ENCODE measurements at places on chromosomes 3 and 15.

DNA sequence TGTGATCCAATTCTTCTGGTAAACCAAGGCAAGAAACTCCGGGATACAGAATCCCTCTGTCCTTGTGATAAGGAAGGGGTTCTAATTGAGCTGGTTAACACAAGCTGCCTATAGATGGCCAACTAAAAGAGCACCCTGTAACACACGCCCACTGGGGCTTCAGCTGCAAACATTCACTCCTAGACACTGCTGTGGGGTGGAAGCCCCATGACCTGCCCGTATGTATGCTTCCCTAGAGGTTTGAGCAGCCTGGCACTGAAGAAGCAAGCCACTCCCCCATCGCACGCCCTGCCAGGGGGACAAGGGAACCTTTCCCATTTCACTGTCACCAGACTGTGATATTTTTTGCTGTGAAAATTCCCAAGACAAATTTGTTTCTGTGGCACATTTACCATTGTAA is 516.9 kb upstream of the GOLIM4 start:
- DNase-seq, result no peak

- DNase-seq, result no peak
Measured at GRCh38 chr3:99128235-99128634, 226.7 kb upstream of the DCBLD2 start.

- DNase-seq, result no peak
Measured at GRCh38 chr3:16798738-16799137, 86.0 kb upstream of the PLCL2 start.

DNA sequence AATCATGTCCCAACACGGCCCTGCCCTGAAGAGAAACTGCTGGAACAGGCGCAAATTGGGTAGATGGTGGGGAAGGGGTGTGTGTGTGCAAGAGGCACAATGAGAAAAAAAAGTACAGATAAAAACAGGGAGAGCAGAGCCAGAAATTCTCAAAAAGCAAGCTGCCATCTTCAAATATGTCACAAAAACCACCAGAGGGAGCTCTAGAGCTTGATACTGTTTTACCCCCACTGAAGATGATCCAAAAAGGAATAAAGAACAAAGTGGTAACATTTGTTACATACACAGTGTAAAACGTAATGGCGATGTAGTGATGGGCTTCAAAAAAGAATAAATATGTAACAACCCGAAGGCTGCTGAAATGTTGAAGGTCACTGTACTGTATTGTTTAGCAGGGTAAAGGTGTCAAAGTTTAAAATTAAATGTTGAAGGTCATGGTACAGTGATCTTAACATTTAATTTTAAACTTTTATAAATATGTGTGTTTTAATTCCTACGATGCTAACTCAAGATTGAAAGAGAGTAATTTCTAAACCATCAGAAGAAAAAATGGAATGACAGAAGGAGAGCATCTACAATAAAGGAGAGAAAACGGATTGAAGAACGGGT is 6.0 kb downstream of the SNRPA1 start:
- peak; percentile 32 for DNase-seq

DNA sequence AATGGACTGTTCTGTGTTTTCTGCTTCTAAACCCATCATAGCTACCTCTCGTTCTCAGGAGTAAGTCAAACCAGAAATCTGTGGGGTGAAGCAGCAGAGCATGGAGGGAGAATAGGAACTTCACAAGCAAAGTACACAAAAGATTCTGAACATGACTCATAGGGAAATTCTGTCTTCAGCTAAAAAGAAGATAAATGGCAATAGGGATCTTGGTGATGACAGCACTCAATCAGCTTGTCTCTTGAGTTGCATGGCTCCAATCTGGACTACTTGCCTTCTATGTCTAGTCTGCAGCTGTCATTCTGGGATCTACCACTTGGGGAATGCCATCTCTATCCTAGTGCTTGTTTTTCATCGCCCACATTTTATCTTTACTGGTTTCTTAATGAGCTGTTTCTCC is 13.5 kb upstream of the GRAMD1C start:
- peak; percentile 58 for DNase-seq

GRCh38 chr3:114829783-114830182 is 317.3 kb downstream of the ZBTB20 start:
- no peak for DNase-seq

- no peak for DNase-seq
Measured at GRCh38 chr15:40011303-40011702, 27.7 kb downstream of the SRP14 start.

DNA sequence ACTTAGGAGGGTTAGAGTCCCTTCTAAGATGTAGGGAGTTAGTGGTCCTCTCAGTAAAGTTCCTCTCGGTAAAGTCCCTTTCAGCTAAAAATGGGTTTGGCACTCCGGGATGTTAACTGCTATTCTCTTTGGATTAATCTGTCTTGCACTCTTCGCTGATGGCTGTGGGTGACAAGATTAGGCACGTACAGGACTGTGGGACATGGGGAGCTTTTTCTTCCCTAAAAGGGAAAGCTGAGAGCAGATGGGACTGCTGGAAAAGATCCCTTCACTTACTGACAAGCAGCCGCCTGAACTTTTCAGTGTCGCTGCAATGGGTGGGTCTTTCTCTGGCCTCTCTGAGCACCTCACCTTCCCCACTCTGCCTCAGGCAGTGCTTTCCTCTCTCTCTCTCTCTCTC is 16.4 kb upstream of the HHATL start:
- DNase-seq, result no peak

GRCh38 chr3:82707035-82707434 is 945.6 kb upstream of the GBE1 start:
- peak; percentile 33 for DNase-seq

GRCh38 chr3:192481638-192482037 is 245.7 kb downstream of the FGF12 start:
- peak; percentile 92 for DNase-seq

GRCh38 chr3:176950743-176951142 is 246.5 kb downstream of the TBL1XR1 start:
- peak; percentile 89 for DNase-seq

DNA sequence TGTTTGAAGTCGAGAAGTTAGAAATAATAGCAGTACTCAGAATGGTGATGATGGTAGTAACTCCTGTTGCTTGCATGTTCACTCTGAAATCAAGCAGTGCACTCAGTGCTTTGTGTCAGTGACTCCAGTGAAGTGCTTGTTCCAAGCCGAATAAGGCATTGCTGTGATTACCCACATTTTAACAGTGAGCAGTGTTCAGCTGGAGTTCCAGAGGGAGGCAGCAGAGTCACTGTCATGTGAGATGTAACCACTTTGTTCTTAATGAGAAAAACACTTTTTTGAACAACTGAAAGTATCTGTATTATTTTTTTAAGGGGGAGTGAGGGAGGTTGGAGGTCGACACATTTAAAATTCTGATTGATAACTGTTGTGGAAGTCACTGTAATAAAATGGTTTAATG is 3.7 kb downstream of the MDFIC2 start:
- no peak for DNase-seq

DNA sequence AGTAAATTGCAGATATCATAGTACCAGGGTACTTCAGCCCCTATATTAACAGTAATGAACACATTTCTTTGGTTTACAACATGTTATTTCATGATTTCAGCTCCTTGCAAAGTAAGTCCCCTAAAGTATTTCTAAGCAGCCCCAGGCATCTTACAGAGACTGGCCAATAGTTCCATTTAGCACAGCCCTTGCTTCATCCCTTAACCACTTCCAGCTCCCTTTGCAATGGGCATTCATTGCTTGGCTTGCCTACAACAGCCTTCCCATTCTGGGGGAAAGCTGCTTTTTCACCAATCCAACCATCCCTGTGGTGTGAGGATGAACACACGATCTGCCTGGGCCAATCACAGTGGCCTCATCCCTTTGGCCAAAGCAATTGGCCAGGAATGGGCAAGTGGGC is 67.2 kb upstream of the XCR1 start:
- no peak for DNase-seq

GRCh38 chr3:105077060-105077822 is 289.5 kb upstream of the ALCAM start:
- DNase-seq, result no peak

DNA sequence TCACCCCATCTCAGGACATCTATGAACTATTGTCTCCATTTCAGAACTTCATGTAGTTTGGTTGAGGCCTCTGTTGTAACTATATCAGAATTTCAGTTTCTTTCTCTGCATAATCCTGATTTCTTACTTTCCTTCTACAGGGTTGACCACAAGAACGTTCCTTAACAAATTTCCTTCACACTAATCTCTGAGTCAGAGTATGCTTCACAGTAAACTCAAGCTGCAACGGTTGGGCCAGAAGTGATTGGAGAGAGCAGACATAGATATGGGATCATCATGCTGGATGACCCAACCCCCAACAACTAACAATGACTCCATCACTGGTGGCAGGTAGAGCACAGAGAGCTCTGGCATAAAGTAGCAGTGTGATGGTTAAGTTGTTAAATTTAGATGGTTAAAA is 128.8 kb upstream of the OSTN start:
- DNase-seq, result peak; percentile 96

GRCh38 chr3:45319996-45320305 is 68.4 kb upstream of the LARS2 start:
- no peak for DNase-seq

DNA sequence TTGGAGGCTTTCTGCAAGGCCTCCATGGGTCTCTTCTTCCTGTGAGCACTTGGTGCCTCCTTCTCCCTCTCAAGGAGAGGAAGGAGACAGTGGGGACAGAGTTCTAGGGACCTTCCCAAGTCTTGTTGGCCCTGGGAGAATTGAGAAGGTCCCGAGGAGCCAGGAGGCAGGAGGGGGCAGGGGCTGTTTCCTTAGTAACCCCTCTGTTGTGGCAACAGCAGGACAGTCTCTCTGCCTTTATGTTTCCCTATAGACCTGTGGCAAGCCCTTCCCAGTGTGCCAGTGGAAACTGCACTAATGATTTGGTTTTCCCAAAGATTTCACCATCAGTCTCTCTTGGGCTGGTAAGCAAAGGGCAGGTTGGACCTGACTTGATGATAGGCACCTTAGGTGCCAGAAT is 87.8 kb upstream of the GALNT15 start:
- no peak for DNase-seq

- DNase-seq, result peak; percentile 68
Measured at GRCh38 chr3:185200639-185201038, 47.8 kb upstream of the C3orf70 start.

DNA sequence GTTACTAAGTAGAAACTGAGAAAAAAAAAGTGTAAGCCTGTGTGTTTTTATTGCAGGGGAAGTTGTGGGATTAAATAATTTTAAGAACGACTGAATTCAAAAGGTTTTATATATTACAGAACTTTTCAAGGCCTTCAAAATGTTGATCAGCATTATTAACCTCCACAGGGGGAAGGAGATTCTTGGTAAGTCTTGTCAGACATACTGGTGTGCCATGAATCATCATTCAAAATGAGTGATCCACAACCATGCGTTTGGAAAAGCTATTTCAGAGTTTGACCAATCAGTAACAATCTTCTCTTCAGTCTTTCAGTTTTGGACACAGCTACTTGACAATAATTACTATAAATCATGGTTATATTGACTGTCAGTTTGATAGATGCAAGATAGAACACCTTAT is 70.2 kb downstream of the ADAMTS9 start:
- no peak for DNase-seq

DNA sequence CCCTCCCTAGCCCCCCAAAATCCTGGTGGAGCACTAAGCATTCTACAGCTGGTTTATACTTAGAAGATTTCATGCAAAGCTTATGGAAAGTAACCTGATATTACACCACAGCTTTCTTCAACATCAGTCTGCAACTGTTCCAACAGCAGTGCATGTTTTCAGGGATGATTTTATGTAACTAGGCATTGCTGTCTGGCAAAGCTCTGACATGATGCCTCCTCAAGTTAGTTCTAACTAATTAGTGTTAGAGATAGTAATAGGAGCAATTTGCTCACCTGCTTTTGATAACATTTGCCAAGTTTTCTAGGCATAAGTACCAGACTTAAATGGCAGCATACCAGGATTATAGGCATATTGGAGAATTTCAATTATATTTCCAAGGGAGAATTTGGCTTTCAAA is 330.3 kb upstream of the SGO1 start:
- DNase-seq, result no peak

- no peak for DNase-seq
Measured at GRCh38 chr3:31065765-31066164, 171.3 kb upstream of the GADL1 start.

DNA sequence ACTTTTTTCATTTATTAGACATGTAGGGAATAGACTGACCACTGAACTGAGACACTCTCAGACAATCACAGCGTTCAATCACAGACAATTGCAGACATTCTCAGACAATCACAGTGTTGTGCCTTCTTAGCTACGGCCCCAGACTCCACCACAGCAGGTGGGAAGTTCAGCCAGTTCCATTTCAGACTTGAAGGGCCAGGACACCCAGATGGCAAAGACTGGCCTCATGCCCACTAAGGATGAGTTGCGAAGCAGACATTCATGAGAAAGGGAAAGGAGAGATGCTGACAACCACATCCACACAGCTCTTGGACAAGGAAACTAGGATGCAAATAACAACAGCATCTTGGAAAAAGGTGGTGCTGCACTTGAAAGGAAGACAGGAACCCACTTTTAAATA is 21.9 kb upstream of the ALDH1L1 start:
- DNase-seq, result no peak

DNA sequence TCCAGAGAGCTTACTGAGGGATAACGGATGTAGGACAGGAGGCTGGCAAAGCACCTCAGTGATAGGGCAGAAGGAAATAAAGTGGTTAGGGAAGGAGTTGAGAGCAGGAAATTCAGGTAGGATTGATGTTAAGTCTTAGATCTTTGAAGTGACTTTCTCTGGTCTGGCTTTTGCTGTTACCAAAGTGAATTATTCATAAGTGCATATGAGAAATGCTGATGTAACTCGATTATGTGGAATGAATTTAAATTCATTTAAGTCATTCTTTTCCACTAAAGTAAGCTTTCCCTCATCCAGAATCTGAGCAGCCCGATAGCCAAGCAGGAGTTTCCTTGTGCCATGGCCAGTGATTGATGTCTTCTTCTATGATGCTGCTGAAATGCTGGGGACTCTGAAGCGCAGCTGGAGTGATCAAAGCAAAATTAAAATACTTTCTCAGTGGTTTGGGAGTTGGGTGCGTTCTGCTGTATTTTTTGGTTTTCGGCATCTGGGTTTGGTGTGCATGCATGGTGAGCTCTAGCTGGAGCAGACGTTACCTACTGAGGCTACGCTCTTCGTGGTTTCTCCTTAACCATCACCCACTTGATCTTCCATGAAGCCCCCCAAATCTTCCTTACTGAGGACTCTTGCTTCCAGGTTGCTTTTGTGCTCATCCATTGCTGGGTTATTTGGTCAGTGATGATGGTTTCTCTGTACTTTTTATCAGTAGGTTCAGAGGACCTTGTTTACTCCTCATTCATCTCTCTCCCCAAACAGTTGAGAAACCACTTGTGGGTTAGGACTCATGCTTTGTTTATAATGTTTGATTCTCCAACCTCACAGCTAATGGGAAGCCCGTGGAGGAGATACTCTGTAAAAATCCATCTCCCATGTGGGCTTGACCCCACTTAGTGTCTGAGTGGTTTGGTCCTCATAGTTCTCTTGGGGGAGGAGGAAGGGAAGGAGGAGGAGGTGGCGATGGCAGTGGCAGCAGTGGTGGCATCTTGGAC is 72.5 kb downstream of the IGF1R start:
- DNase-seq, result no peak

DNA sequence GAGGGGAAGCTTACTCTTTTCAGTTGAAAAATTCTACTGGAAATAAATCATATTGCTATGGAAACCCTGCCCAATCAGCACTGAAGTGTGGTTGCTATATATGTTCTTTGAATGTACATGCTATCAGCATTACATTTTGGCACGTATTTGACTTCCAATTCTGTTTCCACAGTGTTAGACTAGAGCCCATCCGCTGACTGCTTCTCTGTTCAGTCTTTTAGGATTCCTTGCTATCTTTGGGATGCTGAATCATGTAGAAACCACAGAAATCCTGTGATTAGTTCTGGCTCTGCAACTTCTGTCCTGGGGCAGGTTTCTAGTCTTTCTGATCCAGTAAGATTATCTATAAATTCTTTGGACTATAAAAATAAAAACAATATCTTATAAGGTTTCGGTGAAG is 128.2 kb upstream of the SLC7A14 start:
- peak; percentile 78 for DNase-seq
